ENCODE measurements at places on chromosomes 16 and 17.

DNA sequence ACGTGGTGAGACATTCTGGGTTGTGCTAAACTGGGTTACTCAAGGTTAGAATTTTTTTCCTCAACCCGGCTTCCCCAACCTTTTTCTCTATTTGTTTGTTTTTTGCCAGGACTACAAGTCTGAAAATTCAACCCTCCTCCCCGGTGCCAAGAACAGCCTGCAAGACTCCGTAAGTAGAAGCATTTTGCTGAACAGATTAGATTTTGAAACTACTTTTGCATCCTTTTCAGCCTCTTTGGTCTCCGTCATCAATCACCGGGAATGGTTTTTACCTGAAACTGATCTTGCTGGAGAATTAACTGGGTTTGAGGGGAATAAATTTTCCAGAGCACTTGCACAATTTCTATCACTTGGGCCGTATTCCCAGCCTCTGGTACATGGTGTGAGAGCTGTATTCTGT, 501.2 kb upstream of the EEF2KMT start:
- DNase-seq = no peak

- DNase-seq = no peak
Measured at GRCh38 chr17:58535431-58535830, 21.0 kb upstream of the MTMR4 start.

- DNase-seq = no peak
Measured at GRCh38 chr16:68064791-68065365, 20.3 kb upstream of the NFATC3 start.

GRCh38 chr16:13606804-13607203, 313.1 kb upstream of the ERCC4 start:
- no peak for DNase-seq

GRCh38 chr16:25109643-25110042, 1.9 kb upstream of the LCMT1 start:
- no peak for DNase-seq

- DNase-seq = no peak
Measured at GRCh38 chr17:47189732-47190237, 690 bp upstream of the CDC27 start.

All from stimulated activated CD8-positive, alpha-beta memory T cell treated with anti-CD3 and anti-CD28 coated beads, Interleukin-4, amount 100 ng/mL, for 1 hour (primary cell).